Stimulated activated naive B cell treated with anti-CD40 and anti-IgM and Interleukin-4, amounts not matched to agents 10 μg/mL and 1 μg/mL and 100 μg/mL, for 72 hours (primary cell): ENCODE measurements at places on chromosomes 11 and 22.

GRCh38 chr11:70568814-70569617, 170.7 kb downstream of the CTTN start:
- no peak for DNase-seq

GRCh38 chr11:94379613-94380012, 21.6 kb downstream of the GPR83 start:
- no peak for DNase-seq

DNA sequence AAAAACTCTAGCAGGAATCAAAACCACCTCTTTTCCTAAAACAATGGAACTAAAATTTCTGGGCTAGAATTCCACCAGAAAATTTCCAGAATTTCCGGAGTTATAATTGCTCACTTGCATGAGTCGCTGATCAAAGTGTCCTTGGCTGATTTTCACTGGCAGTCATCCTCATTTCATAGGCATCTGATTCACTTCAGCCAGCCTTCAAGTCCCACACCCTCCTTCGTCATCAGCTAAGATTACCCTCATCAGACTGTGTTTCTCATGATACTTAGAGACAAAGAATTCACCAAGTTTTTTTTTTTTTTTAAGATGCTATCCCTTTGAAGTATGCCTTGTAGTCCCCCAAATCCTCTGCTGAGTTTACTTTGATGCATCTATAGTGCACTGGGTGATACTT, 71.5 kb upstream of the RAB38 start:
- DNase-seq = no peak

- DNase-seq = no peak
These were observed 64.2 kb upstream of the ADA2 start for GRCh38 chr22:17283423-17283822.

GRCh38 chr11:84720706-84721402, 906.3 kb downstream of the DLG2 start:
- no peak for DNase-seq

GRCh38 chr11:120579611-120580031, 68.1 kb downstream of the GRIK4 start:
- DNase-seq = peak; percentile 44

DNA sequence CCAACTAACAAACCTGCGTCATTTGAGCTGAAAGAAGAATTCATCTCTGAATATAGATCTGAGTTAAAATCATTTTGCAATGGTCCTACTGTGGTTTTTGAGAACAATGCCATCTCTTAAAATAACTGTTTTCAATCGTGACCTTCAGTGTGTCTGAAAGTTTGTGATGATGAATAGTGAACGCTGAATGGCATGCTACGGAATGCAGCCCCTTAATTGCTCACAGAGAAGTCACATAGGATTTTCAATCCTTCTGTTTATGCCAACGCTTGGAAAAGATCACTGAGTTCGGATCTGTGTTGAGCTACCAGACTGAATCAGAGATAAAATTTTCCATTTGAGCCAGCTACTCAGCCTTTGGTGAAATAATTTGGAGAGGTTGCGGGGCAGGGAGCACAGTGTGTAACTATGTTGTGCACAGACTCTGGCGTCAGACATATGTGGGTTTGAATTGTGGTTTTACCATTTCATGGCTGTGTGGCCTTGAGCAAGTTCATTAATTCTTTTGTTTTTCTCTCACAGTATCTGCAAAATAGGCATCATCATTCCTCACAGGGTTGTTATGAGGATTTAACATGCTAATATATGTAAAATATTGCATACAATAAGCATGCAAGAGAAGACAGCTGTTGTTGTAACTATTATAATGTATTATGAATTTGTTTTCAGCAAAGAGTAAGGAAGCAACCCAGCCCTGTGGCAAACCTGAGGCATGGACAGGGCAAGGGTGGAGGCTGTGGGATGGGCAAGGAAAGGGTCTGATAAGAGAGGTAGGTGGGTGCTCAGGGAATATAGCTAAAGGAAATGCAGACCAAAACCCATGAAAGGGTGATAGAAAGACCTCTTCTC, 679.9 kb downstream of the KCNA4 start:
- no peak for DNase-seq

DNA sequence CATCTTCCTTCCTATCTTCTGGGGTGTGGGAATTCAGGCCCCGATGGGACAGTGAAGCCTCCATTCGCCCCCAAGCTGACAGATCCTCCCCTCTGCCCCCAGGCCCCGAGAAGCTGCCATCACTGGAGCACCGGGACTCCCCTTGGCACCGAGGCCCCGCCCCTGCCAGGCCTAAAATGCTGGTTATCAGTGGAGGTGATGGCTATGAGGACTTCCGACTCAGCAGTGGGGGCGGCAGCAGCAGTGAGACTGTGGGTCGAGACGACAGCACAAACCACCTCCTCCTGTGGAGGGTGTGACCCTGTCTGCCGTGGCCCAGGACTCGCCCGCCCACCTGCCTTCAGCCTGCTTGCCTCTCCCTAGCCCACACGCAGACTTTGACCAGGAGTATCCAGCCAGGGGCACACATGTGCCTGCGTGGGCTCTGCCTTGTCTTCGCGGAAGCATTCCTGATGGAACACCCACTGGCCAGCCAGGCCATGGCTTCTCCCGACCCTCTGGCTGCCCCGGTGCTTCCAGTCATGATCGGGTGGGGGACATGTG, 8.6 kb upstream of the RELT start:
- DNase-seq = no peak

- no peak for DNase-seq
These were observed 11.2 kb upstream of the RAB3IL1 start for GRCh38 chr11:61928606-61929005.

DNA sequence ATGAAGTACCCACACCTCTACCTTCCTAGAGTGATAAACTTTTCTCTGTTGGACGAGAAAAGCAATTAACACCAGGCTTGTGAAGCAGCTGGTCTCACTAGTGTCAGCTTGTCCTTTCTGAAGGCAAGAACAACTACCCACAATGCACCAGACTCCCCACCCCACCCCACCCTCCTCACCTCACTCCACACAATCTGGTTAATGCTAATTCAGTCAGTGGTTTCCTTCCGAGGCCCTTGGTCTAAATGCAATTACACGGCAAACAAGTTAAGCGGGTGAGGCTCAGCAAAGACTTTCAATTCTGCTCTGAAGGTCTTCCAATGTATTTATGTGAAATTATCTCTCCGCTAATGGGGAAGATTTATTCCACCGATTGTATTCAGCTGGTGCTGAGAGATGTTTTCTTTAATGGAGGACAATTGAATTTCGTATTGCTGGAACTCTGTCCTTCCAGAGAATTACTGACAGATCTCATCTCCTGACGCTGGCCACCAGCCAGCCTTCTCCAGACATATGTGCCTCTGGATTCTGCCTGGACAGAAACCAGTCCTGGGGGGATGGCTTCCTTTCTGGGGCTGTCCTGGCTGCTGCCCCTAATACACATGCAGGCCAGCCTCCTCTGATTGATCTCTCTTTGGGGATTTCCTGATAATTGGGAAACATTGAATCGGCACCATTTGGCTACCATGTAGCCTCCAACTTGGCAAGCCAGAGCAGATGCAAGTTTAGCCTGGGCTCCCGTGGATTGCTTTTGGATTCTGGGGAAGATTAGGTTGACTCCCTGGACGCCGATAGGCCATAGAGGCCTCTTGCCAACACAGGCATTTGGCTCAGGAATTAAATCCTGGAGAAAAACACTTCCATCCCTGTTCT, 165.8 kb upstream of the NARS2 start:
- no peak for DNase-seq

- no peak for DNase-seq
These were observed 16.9 kb upstream of the TMA7B start for GRCh38 chr22:39943337-39943736.

- DNase-seq = no peak
These were observed 7.1 kb upstream of the VWA5A start for GRCh38 chr11:124108156-124108555.

DNA sequence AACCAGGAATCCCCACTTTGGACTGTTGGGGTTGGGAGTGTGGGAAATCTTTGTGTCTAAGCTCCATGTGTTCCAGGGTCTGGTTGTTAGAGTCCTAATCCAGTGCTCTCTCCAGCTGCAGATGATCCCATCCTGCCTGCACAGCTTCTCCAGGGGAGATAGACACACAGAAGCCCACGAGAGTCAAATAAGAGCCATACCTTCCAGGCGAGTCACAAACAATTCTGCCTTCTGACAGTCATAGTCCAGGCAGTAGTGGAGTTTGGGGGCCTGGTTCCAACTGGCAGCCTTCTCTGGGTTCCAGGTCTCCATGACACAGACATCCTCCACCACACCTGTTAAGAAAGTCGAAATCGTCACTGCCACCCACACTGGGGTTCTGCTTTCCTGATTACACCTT, 32.1 kb downstream of the SYT13 start:
- no peak for DNase-seq

- DNase-seq = no peak
These were observed 105.5 kb upstream of the TENM4 start for GRCh38 chr11:79546351-79546750.

DNA sequence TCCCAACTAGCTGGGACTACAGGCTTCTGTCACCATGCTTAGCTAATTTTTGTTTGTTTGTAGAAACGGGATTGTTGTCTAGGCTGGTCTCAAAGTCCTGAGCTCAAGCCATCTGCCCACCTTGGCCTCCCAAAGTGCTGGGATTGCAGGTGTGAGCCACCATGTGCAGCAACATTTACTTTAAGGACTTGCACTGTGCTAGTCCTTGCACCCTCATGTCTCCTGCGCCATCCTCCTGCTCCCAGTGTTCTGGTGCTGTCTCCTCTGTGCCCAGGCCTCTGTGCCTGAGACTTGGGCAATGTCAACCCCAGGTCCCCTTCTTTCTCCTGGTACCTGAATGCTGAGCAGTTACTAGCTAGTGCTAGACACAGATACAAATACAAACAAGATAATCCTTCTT, 26.7 kb downstream of the WEE1 start:
- no peak for DNase-seq

DNA sequence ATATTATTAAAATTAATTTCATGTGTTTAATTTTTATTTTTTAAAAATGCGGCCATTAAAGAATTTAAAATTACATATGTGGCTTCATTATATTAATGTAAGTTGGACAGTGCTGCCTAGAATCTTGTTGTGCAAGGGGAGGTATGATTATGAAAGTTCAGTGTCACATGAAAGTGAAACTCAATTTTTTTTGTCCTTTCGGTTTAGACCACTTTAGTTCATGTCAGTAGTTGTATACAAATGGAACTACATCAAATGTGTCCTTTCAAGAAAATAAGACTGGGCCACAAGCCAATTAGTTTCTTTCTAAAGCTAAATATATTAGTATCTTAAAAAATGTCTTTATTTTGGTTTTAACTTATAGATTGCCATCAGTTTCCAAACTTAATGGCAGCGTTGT, 35.7 kb downstream of the TBCEL start:
- no peak for DNase-seq
